ENCODE measurements at places on chromosomes 11 and 22. TPM values are rescaled to one million over a fixed set of nuclear protein-coding genes. Genes with fewer than 3 reads are reported as not detected.
A peak's percentile ranks its signal among the peaks of the same experiment; 100 is the strongest.

GRCh38 chr22:32444068-32444467, 20.2 kb downstream of the BPIFC start:
- DNase-seq = no peak

SEC14L6 gene
- total RNA-seq = 1.8 TPM

PICK1 gene
- total RNA-seq = 14.3 TPM

DRAP1 gene
- total RNA-seq = 28.9 TPM

DNA sequence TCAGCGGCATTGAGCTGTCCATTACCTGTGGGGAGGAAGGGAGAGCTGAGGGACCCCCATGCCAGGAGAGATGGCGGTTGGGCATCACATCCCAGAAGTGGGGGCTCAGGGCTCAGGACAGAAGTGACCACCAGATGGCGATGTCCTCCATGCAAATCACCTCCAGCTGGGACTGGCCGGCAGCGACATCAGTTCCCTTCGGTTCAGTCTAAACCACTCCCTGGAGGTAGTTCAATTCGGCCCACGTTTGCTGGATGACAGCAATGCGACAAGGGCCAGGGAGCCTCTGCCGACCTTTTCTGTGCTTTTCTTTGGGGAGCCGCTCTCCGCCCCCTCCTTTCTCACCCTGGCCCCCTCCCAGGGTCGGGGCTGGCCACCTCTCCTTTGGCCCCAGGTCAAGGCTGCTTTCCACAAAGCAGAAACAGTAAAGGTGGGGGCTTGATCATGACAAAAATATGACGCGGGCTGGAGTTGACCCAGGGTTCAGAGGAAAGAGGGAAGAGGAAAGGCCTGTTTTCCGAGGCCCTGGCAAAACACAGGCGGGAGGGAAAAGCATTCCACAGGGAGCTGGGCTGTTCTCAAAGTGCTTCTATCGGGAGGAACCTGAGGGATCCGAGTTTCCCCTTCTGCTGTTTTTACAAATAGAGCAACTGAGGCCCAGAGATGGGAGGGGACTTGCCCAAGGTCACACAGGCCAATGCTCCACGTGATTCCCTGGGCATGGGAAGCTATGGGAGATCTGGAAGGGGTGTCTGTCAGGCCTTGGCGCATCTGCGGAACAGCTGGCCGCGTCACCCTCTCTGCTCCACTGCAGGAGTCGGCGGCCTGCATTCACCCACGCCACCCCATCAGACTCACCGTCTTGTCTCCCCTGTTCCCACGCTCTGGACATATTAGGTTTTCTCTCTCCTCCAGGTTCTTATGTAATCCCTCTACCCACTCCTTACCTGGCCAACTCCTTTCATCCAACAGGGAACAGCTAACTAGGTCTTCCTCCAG, 54.7 kb downstream of the FBXO7 start:
- peak; percentile 69 for DNase-seq

PDGFB gene
- total RNA-seq = 3.8 TPM

DNA sequence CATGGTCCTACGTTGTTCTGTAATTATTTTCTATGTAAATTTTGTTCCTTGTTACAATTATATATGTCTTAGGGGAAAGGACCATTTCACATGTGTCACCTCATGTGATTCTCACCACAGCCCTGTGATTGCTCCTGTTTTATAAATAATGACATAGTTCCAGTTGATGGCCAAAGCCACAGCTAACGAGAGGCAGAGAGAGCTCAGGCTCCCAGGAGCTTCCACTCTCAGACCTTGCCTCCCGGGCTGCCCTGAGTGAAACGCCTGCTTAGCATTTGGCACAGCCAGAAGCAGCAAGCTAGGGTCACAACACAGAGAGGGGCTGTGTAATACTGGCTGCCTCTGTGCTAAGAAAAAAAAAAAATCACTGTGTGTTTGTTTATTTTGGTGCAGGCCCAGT, 5.9 kb downstream of the TMEM121B start:
- no peak for DNase-seq

- no peak for DNase-seq
Measured at GRCh38 chr11:15903246-15903645, 453.1 kb downstream of the SOX6 start.

AMBRA1 gene
- total RNA-seq = 11.0 TPM

DNA sequence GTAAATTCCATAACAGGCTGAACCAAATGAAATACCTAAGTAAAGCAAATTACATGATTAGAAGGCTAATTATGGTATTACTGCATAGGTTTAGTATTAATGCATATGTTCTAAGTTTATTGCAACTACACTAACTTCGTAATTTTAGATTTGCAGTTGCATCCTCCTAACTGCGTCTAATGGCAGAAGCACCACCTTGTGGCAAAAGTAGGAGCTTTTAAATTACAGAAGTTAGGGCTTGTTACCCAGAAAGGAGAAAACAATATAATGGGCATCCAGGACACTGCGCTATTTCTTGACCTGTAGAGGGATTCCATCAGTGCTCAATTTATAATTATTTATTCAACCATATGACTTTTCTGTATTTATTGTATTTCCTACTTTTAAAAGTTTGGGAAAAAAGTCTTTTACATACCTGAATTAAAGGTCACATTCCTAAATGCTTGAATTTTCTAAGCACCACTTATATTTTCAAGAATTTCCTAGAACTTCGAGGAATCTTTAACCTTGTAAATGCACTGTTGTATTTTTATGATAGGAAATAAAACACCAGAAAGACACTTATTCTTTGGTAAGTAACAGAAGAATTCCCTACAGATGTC, 16.3 kb upstream of the GPR83 start:
- no peak for DNase-seq

- DNase-seq = peak; percentile 61
Measured at GRCh38 chr22:18075720-18076497, 1.9 kb upstream of the PEX26 start.

- DNase-seq = no peak
Measured at GRCh38 chr11:45816614-45817013, 11.7 kb downstream of the SLC35C1 start.

THRSP gene
- total RNA-seq = not detected

GRCh38 chr11:2541881-2542361, 97.1 kb downstream of the KCNQ1 start:
- DNase-seq = no peak

PRDX5 gene
- 102 TPM for total RNA-seq

GRCh38 chr22:16954060-16954403, 54.0 kb downstream of the GAB4 start:
- DNase-seq = no peak

DNA sequence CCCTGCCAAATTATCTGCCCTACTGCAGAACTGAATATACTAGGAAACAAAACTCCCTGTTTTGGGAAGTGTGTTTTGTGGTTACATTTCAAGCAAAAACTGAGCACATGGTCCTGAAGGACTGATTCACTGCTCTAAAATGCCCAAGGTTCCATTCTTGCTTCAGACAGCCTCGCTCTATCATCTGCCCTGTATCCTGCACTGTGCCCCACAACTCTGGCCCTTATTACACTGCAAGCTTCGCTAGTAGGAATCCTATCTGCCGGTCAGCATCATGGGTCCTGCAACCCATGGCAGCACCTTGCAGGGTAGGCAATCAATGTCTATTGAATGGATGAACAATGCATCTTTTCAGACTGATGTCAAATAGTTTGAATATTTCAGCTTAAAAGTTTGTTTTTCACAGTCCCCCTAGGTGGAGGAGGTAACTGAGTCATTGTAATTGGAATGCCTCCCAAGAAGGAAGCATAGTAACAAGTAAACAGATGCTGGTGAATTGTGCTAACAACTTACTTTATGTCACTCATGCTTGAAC, 21.3 kb downstream of the LAYN start:
- DNase-seq = no peak

- DNase-seq = peak; percentile 70
Measured at GRCh38 chr11:61923166-61924063, 6.0 kb upstream of the RAB3IL1 start.

- DNase-seq = no peak
Measured at GRCh38 chr11:73234471-73235181, 16.5 kb downstream of the P2RY2 start.

DNA sequence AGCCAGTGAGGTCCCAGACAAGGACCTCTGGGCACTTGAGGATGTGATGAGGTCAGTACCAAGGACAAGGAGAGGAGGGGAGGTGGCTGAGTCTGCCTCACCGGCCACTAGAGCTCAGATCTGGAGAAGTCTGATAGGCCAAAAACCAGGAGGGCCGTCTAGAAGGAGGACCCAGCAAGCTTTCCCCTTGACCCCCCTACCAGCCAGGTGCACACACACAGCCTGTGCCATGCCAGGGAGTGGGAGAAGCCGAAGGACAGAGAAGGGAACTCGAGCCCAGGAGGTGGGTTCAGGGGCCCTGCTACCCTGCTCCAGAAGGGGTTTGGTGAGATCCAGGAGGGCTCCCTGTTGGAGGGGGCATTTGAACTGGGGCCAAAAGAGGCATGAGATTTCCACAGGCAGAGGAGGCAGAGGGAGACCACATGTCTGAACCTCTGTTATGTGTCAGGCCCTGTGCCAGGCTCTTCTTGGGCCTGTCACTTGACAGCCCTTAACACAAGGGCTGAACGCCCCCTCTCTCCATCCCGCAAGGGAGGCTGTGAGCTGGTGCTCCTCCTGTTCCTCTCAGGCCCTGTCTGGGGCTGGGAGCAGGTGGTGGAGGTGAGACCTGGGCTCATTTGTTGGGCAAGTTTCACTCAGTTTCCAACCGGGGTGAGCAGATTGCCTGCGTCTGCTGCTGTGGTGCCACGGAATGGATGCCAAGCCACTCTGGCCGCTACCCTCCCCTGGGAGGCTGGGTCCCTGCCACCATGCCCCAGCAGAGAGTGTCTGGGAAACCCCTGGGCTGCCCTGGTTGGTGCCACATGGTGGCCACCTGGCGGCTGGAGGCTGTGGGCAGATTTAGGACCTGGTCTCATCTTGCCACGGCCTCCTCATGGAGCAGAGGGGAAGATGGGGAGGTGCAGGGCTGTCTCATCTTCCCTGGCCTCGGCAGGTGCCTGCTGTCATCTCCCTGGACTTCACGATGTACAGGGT, 65.2 kb downstream of the MPPED1 start:
- DNase-seq = no peak

XKR3 gene
- not detected for total RNA-seq

DNA sequence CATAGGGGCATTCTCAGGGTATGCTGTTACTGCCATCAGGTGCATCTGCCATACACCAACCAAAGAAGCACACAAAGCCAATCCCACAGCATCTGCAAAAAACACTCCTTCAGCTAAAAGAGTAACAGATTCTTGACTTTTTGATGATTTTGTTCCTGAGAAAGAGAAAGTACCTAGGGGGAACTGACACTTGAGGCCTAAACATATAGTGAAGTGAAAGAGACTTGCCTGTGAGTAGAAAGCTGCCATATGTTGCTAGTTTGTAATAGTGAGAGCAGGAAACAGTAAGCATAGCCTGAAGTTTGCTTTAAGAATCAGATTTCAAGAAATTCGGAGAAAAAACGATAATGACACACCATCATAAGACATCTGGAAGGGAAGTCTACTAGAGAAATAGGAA, 97.9 kb upstream of the CTSC start:
- no peak for DNase-seq

CDC42EP1 gene
- total RNA-seq = 95.6 TPM

DNA sequence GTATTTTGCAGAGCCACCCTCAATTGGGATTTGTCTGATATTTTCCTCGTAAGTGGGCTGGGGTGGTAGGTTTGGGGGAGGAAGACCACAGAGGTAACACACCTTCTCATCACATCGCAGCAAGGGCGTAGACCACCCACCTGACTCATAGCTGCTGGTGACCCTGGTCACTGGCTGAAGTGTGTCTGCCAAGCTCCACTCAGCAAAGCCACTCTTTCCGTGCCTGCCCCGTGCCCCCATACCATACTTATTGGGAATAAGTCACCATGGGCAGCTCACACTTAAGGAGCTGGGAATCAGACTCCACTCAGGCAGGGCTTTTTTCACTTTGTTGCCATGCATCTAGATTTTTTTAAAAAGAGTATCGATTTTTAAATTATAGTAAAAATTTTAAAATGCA, 111.6 kb downstream of the PHF21B start:
- DNase-seq = no peak

UCP3 gene
- total RNA-seq = 0.49 TPM

SCUBE1 gene
- not detected for total RNA-seq

GRCh38 chr22:49435596-49435995, 392.1 kb downstream of the BRD1 start:
- no peak for DNase-seq

CBX6 gene
- 22.5 TPM for total RNA-seq

GRCh38 chr11:27619763-27620335, 80.4 kb downstream of the BDNF start:
- DNase-seq = no peak

GRCh38 chr11:125180413-125181305, 16.1 kb downstream of the PKNOX2 start:
- DNase-seq = no peak

DNA sequence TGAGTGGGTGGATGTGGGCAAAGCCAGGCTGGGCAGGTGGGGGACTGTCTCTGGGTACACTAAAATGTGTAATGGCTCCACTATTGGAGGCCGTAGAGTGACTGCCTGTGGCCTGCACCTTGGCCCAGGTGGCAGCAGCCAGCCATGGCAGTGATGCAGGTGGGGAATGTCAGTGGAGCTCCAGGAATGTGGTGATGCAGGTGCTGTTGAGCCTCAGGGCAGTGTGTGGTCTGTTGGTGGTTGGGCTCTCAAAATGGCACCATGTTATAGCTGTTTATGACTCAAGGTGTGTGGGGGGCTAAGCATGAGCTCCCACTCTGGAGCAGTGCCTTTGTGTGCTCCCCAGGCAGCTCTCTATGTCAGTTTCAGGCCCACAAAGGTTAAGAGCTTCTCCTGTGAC, 40.2 kb upstream of the CCDC90B start:
- DNase-seq = no peak

DNA sequence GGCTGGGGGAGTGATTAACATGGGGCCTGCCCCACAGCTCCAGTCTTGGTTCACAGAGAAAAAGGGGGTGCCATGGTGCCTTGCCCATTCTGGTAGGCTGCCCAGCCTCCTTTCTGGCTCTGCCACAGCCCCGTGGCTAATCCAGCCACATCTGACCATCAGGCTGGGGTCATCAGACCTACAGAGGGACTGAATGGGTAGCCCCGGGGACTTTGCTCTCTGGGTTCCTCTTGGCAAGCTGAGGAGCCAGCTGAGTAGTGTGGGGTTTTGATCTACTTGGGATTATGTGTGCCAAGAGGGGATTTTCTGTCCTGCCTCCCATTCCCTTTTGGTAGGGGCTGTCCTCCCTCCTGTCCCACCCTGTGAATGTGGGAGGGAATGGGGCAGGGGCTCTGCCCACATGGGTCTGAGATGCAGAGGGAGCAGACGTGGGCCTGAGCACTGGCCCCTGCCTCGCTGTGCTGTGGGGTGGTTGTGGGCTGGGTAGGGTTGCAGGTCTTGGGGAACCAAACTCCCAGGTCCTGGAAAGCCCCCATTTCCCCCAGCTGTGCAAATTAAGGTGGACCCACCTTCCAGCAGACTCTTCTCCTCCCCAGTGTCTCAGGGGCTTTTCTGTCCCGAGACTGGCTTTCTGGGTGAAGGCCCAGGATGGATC, 32.0 kb downstream of the CD82 start:
- no peak for DNase-seq

PTPN5 gene
- total RNA-seq = 0.35 TPM

- DNase-seq = no peak
Measured at GRCh38 chr11:83945976-83946375, 659.8 kb upstream of the CCDC90B start.
